Right lobe of liver (tissue), 6 donors: ENCODE measurements at places on chromosomes 12 and 14. TPM values are rescaled to one million over a fixed set of nuclear protein-coding genes. Genes with fewer than 3 reads are reported as not detected.

DNA sequence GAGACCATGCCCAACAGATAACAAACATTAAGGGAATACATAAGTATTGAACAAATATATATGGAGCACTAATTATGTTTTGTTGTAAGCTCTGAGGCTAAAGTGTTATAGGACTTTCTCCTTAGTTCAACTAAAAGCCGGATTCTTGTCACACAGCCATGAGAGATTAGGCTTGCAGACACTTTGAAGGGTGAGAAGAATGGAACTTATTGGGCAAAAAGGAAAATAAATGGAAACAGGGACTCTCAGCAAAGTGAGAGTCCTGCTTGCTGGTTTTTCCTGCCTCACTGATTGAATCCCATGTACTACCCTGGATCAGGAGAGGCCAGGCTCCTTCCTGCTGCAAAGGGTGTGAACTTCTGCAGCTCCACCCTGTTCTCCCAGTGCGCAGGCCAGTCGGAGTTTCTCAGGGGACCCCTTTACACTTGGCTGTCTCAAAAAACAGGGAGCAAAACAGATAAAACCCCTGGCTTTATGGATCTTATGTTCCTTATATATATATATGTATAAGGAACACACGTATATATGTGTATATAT, 77.1 kb upstream of the FUT8 start:
- no peak for DNase-seq

DNA sequence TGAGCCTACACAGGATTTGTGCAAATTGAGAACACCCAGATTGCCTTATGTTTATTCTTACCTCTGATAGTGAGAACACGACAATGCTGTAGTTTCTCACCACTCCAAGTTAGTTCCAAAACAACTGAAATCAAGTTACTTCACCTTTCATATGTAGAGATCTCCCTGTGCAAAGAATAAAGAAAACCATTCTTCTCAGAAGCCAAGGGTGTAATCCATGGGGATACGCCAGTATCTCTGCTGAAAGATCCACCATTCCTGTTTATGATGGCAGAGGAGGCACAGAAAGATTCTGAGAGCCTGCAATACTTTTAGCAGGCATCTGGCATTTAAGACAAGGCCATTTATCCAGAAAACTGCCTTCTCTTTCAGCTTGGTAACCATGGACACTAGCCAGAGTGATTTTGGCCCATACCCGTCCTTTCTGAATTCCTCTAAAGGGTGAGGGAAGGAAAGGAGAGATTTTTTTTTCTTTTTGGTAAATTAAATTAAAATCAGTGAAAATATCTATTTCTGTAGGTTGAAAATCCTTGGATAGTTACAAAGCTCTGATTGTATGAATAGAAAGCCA, 355.4 kb upstream of the FAR2 start:
- no peak for DNase-seq

DNA sequence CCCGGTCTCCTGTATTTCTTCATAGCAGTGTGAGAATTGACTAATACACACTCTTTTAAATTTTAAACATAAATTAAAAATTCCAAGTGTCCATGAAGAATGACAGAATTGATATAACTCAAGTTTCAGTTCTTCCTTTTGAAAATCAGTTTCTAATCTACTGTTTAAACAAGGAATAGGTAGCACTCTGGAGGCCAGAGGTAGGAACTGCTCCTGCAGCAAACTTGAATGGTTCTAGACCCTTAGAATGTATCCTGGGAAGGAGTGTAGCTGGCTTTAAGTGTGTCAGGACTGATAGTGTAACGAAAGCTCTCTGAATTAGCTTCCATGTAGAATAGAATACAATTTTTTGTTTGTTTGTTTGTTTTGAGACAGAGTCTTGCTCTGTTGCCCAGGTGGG, 76.8 kb downstream of the AKAP6 start:
- DNase-seq: no peak

Gene DIO2
- not detected for total RNA-seq

DNA sequence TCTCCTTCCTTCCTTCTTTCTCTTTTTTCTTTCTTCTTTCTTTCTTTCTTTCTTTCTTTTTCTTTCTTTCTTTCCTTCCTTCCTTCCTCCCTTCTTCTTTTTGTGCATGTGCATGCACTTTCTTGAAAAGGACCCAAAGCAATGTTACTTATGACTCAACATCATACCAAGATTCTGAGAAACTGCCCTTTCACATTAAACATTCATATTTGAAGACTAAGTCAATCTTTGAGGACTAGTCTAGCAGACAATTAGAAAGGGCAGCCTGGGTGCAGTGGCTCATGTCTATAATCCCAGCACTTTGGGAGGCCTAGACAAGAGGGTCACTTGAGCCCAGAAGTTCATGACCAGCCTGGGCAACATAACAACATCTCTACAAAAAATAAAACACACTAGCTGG, 212.8 kb upstream of the KITLG start:
- no peak for DNase-seq

DNA sequence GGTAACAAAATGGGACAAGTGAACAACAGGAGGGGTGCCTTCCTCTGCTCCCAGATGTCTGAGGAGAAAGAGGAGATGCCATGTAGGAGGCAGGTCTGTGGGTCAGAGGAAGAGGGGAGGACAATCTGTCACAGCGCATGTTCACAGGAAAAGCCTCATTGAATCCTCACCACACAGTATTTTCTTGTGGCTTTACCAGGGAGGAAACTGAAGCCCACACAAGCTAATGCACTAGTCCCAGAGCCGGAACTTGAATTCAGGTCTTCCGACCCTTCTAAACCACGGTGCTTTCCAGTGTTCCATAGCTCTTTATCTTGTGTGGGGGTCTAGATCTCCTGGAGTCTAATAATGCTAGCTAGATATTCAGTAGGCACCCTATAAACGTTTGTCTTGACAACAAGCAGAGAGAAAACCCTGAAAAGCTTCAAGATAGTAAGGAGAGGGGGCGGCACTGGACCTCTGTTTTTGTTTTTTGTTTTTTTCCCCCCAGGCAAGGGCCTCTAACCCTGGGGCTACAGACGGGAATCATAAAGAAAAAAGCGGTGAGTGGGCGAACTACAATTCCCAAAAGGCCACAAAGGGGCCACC, 371 bp upstream of the SHMT2 start:
- no peak for DNase-seq

DNA sequence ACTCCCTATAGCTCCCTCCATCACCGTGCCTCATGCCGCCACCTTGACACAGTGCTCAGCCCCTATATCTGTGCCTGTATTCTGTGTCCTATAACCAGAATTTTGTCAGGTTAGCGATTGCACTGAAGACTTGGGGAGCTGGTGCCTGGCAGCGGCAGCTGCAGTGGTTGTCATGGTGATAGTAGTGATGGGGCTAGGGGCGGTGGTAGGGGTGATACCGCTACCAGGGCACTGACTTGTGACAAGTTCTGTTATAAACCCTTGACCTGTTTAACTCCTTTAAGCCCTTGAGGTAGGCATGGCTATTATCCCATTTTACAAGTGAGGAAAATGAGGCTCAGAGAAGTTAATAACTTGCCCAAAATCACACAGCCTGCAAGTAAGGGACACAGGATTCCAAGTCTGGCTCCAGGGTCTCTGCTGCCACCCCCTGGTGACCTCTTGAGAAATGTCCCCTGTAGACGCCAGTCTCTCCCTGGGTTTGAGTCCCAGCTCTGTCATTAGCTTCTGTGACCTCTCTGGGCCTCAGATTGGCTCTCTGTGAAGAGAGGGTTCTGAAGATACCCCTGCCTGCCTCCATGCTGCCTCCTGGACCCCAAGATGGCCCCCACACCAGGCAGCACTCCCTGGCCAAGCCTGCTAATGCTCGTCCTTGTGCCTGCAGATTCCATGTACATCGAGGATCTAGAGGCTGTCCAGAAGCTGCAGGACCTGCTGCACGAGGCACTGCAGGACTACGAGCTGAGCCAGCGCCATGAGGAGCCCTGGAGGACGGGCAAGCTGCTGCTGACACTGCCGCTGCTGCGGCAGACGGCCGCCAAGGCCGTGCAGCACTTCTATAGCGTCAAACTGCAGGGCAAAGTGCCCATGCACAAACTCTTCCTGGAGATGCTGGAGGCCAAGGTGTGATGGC, 121.9 kb downstream of the ESRRB start:
- DNase-seq: no peak

Gene SLC16A7
- 25.1 TPM for total RNA-seq

Gene RNASE3
- total RNA-seq: not detected

Gene TAS2R7
- total RNA-seq: not detected

GRCh38 chr14:55546212-55546874, 33.7 kb upstream of the KTN1 start:
- DNase-seq: no peak

- DNase-seq: no peak
Observed at GRCh38 chr12:20039562-20039961, 328.8 kb upstream of the PDE3A start.

GRCh38 chr12:123916729-123917128, 55.9 kb downstream of the CCDC92 start:
- no peak for DNase-seq

GRCh38 chr12:19462406-19462805, 23.1 kb downstream of the AEBP2 start:
- DNase-seq: no peak

Gene RNU4-1
- total RNA-seq: 2,128 TPM

Gene TMEM119
- 0.38 TPM for total RNA-seq

Gene MMP14
- total RNA-seq: 8.7 TPM

GRCh38 chr12:48943221-48943620, 14.1 kb downstream of the ARF3 start:
- DNase-seq: no peak

- no peak for DNase-seq
Observed at GRCh38 chr14:63257299-63257698, 53.1 kb downstream of the RHOJ start.

DNA sequence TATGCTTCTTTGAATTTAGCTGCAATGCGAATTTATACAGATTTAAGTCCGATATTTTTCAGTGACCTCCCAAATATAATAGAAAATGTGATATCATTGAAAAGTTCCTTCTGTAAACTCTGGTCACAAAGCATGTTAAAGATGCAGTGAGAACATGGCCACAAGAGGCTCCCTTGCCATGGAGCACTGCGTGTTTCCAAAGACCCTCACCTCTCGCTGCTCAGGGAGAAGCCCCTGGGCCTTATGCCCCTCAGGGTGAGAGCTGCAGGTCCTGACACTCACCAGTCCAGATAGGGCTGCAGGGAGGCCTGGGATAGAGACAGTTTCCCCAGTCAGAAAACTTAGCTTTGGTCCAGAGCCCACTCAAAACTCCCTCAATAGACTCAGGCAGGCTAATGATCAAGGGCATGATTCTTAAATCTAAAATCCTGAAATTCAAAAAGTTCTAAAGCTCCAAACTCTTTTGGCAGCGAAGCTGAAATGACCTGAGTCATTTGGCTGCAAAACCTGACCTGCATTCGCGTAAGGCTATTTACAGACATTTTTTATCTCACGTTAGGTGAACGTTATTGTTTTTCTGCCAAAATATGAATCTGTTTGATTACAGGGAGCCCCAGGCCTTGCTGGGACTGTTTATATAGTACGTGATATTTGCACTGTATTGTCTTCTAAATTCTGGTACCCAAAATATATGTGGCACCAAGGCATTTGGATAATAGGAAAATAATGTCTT, 67.8 kb downstream of the CAPZA3 start:
- no peak for DNase-seq

DNA sequence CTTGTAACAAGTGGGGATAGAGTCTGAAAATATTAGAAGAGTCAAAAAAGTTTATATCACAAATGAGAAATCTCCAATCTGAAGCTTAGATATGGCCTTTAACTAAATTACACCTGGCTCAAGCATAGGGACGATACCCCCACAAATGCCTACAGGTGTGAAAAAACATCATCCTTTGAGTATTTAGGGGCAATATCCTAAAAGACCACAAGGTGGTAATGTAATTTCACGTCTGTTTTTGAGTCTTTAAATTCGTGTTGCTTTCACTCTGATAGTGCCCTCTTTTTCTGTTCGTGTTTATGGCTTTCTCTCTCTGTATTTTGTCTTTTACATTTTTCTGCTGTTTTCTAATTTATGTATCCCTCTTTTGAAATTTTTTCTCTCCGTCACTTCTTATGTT, 84.3 kb downstream of the ETNK1 start:
- no peak for DNase-seq

GRCh38 chr12:96445691-96446583, 43.4 kb upstream of the CFAP54 start:
- no peak for DNase-seq

DNA sequence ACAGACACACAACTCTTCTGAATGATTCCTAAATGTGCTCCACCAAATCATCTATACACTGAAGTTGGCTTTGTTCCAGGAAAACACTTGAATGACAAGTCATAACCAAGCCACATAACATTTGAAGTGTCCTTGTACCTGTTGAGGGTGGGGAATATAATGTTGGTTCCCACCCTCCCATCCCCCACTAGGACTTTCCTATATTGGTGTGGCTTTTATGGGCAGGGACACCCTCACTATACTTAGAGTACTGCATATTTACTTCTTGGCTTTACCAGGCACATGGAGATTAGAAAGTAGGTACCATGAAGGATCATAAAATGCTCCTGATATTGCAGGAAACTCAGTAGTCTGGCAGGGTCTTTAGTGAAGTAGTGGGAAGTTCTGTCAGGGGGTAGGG, 9.7 kb upstream of the BHLHE41 start:
- DNase-seq: no peak

- DNase-seq: no peak
Observed at GRCh38 chr12:105427883-105428282, 97.4 kb downstream of the C12orf75 start.

DNA sequence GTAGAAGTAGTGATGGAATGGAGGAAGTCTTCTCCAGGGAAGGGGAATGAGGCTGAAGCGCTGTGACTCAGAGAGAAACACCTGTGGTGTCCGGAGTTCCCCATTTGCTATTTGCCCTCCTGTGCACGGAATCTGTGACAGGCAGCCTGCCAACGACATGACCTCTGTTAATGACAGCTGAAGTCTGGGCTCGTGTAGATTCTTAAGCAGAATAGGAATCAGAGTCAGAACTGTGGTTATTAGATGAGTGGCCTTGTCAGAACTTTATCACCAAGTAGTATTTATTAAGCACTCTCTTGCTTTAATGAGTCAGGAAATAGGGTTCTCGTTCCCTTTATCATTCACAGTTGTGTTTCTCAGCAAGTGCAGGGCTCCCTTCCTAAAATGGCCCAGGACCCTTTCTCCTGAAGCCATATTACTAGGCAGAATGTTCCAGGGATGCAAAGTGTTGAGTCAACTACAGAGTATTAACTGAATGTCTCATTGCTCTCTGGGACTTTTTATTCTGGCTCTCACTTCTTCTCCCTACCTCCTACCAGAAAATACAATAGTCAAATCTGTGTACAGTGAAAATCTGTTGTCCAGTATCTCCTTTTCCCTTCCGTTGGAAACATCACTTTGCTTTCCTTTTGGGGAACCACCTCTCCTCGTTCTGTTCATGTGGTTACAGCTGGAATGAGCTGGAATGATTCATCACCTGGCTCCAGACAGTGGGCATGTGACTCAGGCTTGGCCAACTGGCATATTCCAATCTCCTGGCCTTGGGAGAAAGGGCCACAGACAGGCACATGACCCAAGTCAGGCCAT, 77.8 kb upstream of the MAX start:
- no peak for DNase-seq

GRCh38 chr14:65200454-65200853, 98.1 kb upstream of the MAX start:
- no peak for DNase-seq

GRCh38 chr12:4911316-4911994, 1.8 kb downstream of the KCNA1 start:
- no peak for DNase-seq

- DNase-seq: no peak
Observed at GRCh38 chr12:105860561-105861207, 278.1 kb downstream of the NUAK1 start.

Gene STRAP
- 41.8 TPM for total RNA-seq
